Type B pancreatic cell (in vitro differentiated cells): ENCODE measurements at places on chromosomes 1 and 21.
A peak's percentile ranks its signal among the peaks of the same experiment; 100 is the strongest.

- H3K4me3 ChIP-seq = no peak overlapping the region
- H3K27me3 ChIP-seq = peaks cover 21% of the 10 kb centered on the region
- H3K4me1 ChIP-seq = no peaks in the 10 kb centered on the region
These were observed 1.8 kb downstream of the TTLL10 start for GRCh38 chr1:1175221-1176062.

DNA sequence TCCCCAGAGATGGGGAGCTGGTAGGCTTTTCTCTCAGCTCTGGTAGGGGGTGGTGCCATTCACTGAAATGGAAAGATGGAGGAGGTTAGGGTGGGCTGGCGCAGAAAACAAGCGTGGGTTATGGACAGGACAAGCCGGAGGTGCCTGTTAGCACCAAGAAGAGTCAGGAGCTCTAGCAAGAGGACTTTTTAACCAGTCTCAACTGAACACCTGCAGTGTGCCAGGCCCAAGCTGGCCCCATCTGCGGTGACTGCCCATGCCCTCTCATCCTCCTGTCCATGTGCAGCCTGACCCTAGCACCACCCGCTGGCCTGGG is 254.4 kb downstream of the RHOU start:
- no peaks in the 10 kb centered on the region for H3K27me3 ChIP-seq
- no peak overlapping the region for H3K4me3 ChIP-seq
- H3K27ac ChIP-seq = no peak overlapping the region
- DNase-seq = peak; percentile 59
- no peaks in the 10 kb centered on the region for H3K36me3 ChIP-seq

- peak overlapping the region; percentile 58 for H3K4me3 ChIP-seq
- peak overlapping the region; percentile 91 for H3K27ac ChIP-seq
- H3K4me1 ChIP-seq = peaks cover 12% of the 10 kb centered on the region
These were observed 40.0 kb upstream of the ZNF648 start for GRCh38 chr1:182101415-182102042.

DNA sequence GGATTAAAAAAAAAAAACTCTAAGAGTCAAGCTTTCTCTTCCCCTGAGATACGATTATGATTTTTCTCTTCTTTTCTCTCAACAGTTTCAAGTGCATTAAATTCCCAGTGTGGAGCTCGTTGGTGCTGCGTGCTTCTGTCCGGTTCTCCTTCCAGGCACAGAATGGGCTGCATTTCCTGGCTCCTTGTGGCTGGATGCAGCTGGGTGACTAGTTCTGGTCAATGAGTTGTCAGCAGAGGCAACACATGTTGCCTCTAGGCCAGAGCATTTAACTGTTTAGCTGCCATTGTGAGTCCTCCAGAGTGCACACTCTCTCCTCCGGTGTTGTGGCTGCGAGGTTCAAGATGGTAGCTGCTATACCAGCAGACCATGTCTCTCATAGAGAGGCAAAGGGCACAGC is 312.9 kb downstream of the RRAGC start:
- H3K4me3 ChIP-seq = no peak overlapping the region
- peaks cover 39% of the 10 kb centered on the region for H3K27me3 ChIP-seq
- H3K4me1 ChIP-seq = no peaks in the 10 kb centered on the region
- H3K36me3 ChIP-seq = no peaks in the 10 kb centered on the region

DNA sequence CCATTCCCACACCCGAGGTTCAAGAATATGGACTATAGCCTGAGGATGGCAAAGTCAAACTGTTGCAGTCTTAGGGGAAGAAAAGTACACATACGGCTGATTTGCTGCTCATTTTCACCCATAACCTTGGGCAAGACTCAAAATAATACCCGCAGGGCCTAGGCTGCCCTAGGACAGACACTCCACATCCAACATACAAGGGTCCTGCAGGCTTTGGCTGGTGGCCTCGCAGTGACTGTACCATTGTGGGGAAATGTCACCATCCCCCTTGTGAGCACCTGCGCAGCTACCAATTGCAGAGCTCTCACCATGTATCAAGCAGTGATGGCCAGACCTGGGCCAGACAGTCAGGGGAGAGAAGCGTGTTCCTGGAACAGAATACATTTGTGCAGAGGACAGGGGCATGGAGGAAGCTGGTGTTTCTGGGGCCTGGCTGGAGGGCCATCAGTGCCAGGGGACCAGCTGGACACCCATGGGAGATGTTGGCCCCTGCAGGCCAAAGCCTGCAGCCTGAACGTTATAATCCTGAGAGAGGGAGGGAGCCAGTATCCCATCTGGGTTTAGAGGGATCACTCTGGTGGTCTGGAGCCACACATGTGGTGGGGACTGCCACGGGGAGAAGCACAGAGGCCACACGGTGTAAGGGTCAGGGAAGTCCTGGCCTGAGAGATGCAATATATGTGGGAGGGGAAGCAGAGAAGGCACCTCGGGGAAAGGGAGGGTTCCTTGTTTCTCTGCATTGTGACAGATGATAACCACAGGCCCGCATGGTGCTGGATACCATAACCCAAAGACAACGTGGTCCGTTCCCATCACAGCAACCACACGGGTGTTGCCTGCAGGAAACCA is 101.2 kb downstream of the GLIS1 start:
- no peaks in the 10 kb centered on the region for H3K36me3 ChIP-seq
- DNase-seq = peak; percentile 61
- H3K4me3 ChIP-seq = no peak overlapping the region
- no peak overlapping the region for H3K27ac ChIP-seq

DNA sequence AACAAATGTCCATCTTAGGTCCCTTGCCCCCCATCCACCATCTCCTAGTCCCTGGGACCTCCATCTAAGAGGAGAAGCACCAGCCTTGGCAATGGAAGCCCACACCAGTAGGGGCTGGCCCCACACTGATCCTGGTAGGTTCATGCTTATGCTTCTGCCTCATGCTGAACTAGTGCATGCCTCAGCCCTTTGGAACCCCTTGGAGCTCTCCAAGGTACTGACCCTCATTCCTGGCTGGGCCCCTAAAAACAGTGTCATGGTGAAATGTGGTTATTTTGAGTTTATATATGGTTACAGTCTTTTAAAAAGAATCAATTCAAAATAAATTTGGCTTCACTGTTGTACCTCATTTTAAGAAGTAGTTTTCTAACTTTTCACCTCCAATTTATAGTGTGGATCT is 108.3 kb downstream of the HIVEP3 start:
- no peak for DNase-seq
- H3K36me3 ChIP-seq = no peaks in the 10 kb centered on the region
- no peaks in the 10 kb centered on the region for H3K27me3 ChIP-seq
- H3K4me1 ChIP-seq = peaks cover 5% of the 10 kb centered on the region

DNA sequence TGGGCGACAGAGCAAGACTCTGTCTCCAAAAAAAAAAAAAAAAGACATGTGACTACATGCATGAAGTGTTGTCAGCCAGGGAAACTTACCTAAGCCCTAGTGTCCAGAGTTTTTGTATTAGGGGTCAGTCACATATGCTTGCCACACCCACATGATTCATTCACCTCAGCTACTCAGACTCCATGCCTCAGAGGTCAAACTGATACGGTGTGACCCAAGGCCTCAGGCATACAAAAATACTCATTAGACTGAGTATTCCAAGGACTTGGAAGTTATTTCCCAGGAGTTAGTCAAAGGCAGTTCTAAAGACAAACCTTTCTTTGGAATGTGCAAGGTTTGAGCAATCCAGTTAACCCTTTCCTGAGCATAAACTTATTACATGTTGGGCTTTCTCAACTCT is 6.3 kb upstream of the TRIM33 start:
- no peaks in the 10 kb centered on the region for H3K4me1 ChIP-seq
- H3K27ac ChIP-seq = no peak overlapping the region
- no peak for DNase-seq
- H3K36me3 ChIP-seq = no peaks in the 10 kb centered on the region

DNA sequence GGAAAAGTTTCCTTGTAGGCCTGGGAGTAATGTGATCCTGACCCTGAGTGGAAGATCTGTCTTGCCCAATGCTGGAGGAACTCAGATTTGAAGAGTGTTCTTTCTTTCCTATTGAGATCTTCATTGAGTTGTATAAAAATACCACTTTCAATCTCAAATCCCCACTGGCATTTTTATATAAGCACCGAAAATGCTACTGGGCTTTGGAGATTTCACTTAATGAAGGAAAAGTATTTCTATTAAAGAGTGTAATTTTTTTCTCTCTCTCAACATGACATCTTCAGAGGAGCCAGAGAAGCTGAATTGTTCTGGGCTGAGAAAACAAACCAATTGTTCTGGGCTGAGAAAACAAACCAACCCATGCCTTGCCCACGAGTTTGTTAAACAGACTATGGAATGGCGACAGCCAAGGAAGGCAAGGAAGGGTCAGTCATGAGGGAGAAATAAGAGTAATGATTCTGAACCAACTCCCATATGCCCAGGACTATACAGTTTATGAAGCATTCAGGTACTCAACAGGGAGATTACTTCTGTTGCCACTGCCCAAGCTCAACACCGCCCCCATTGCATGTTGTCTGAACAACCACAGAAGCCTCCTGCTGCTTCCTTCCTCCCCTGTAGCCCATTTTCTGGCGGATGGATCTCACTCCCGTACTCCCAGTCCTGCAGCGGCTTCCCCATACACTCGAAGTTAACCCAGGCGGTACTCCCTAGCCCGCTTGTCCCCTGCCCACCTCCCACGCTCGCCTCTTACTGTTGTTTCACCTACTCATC is 103.2 kb downstream of the BEND5 start:
- no peaks in the 10 kb centered on the region for H3K36me3 ChIP-seq
- peaks cover 10% of the 10 kb centered on the region for H3K4me1 ChIP-seq
- H3K4me3 ChIP-seq = no peak overlapping the region
- no peak overlapping the region for H3K27ac ChIP-seq
- H3K27me3 ChIP-seq = peaks cover 31% of the 10 kb centered on the region

GRCh38 chr1:60657926-60658325 is 424.4 kb upstream of the NFIA start:
- DNase-seq = no peak
- no peak overlapping the region for H3K4me3 ChIP-seq
- no peaks in the 10 kb centered on the region for H3K36me3 ChIP-seq
- no peak overlapping the region for H3K27ac ChIP-seq
- peaks cover 18% of the 10 kb centered on the region for H3K27me3 ChIP-seq
- H3K4me1 ChIP-seq = no peaks in the 10 kb centered on the region

DNA sequence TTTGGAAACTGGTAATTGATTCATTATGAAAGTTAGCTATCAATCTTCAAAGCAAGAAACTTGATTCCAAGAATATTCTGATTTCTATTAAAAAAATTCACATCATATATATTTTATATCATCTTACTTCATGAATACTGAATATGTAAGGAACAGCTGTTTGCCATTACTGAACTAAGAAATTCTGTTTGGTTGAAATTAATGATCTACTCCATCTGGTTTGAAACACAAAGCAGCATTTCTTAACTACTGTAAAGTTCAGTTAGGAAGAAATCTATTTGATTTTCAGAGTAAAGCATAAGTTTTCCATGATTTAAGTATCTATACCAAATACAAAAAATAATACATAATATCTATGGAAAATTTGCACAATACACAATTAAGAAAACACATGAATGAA is 66.0 kb upstream of the SCYL3 start:
- no peaks in the 10 kb centered on the region for H3K27me3 ChIP-seq
- peaks cover 4% of the 10 kb centered on the region for H3K36me3 ChIP-seq
- DNase-seq = no peak
- no peak overlapping the region for H3K27ac ChIP-seq
- H3K4me3 ChIP-seq = no peak overlapping the region

DNA sequence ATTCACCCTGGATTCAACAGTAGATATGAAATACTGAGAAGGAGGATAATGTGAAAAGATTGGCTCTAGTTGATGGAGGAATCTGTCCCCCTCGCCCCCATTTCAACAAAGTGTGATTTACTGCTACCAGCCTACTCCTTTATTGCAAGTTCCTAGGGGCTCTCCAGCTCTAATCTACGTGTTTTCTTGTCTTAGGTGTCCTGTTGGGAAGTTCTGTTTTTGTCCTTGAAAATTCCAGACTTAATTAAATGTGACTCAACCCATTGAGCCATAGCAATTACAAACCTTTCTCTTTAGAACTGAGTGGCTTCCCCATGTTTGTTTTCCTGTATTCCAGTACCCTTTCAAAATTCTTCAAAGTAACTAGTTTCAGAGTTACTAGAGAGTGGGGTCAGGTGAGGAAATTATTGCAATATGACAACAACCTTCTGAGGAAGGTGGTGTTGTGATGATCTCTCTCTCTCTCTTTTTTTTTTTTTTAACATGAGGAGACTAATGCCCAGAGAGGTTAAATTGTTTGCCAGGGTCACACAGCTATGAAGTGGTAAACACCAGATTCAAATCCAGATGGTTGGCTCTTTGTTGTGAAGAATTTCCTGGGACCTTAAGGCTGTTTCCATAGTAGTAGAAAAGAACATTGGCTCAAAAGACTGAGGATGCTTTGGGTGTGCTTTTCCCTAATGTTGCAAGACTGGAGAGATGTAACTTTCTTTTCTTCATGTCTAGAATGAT is 3.5 kb downstream of the RGL1 start:
- DNase-seq = no peak
- H3K27ac ChIP-seq = no peak overlapping the region
- H3K4me3 ChIP-seq = peak overlapping the region; percentile 95
- peaks cover 67% of the 10 kb centered on the region for H3K4me1 ChIP-seq
- H3K36me3 ChIP-seq = peaks cover 28% of the 10 kb centered on the region
- H3K27me3 ChIP-seq = no peaks in the 10 kb centered on the region

GRCh38 chr21:45655124-45655523 is 11.6 kb downstream of the PCBP3 start:
- no peak overlapping the region for H3K4me3 ChIP-seq
- no peaks in the 10 kb centered on the region for H3K36me3 ChIP-seq
- peaks cover 5% of the 10 kb centered on the region for H3K27me3 ChIP-seq
- DNase-seq = no peak

DNA sequence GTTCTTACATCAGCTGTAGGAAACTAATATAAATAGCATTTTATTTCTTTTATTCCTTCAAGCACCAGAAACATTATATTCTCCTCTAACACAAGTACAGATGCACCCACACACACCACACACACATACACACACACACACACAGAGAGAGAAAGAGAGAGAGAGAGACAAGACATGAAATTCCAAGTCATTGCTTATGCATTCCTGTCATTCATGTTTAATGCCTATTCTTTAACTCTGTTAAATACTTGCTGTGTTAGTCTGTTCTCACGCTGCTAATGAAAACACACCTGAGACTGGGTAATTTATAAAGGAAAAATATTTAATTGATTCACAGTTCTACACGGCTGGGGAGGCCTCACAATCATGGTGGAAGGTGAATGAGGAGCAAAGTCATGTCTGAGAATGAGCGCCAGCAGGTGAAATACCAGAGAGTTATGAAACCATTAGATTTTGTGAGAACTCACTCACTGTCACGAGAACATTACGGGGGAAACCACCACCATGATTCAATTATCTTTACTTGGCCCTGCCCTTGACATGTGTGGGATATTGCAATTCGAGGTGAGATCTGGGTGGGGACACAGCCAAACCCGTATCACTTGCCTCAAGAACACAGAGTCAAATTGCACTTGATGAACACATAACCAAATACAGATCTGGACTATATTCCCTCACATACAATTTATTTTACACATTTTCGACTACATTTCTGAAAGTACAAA is 1058.1 kb upstream of the TMPRSS15 start:
- H3K27me3 ChIP-seq = no peaks in the 10 kb centered on the region
- no peak overlapping the region for H3K4me3 ChIP-seq
- no peak overlapping the region for H3K27ac ChIP-seq
- H3K36me3 ChIP-seq = no peaks in the 10 kb centered on the region

GRCh38 chr1:31624731-31625514 is 7.4 kb downstream of the HCRTR1 start:
- no peaks in the 10 kb centered on the region for H3K27me3 ChIP-seq
- no peak overlapping the region for H3K4me3 ChIP-seq
- peaks cover 8% of the 10 kb centered on the region for H3K4me1 ChIP-seq
- H3K36me3 ChIP-seq = peaks cover 4% of the 10 kb centered on the region
- no peak for DNase-seq

- DNase-seq = no peak
- H3K27ac ChIP-seq = peak overlapping the region; percentile 86
- H3K4me1 ChIP-seq = peaks cover 23% of the 10 kb centered on the region
- peak overlapping the region; percentile 94 for H3K4me3 ChIP-seq
- no peaks in the 10 kb centered on the region for H3K36me3 ChIP-seq
- peaks cover 17% of the 10 kb centered on the region for H3K27me3 ChIP-seq
These were observed 26.9 kb upstream of the EPB41 start for GRCh38 chr1:28887419-28887834.
